ENCODE measurements at places on chromosomes 3 and 15.

DNA sequence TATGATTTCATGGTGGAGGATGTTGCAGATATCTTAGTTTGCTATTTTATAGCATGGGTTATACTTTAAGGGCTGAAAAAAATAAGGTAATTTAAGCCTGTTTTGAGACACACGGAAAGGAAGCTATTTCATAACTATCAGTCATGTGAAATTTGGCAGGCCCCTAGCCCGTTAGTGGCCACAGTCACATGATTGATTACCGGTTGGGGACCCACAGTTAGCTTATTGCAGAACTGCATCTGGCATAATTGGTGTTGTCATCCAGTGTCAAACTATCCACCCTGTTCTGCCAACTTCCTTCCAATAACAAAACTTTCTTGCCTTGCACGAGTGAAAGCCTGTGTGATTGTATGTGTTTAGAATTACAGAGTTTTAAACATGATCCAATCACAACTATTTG lies 35.2 kb downstream of the FNDC3B start:
- DNase-seq, result no peak

DNA sequence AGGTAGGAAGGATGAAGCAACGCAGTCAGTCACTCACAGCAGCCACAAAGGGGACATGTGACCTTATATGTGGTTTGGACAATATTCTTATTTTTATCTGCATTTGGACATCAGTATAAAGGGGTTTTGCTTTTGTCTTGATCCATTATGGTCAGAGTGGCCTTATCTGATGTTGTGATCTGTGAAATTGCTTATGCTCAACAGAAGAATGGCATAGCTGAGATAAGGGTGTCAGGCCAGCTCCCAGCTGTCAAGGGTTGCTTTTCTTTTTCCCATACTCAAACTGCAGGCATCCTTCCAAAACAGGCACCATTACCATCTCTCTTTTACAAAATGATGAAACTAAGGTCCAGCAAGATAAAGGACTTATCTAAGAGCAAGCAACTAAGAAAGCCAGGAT lies 28.1 kb downstream of the DCLK3 start:
- no peak for DNase-seq

DNA sequence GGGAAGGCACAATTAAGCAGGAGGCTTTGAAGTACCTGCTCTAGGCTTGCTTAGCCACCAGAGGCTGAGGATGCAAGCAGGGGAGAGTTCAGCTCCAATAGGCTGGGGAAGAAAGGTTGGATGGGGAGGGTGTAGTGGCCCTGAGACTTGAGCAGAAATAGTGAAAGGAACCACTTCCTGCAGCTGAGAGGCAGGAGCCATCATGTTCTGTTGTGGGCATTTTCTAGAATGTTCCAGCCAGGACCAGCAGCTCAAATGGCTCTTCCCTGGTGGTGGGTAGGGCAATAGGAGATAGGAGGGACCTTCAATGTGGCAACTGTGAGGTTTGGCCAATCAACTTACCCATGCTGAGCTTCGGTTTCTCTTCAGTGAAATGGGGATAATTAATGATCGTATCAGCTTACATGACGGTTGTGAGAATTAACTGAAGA lies 79.1 kb upstream of the CGNL1 start:
- no peak for DNase-seq

DNA sequence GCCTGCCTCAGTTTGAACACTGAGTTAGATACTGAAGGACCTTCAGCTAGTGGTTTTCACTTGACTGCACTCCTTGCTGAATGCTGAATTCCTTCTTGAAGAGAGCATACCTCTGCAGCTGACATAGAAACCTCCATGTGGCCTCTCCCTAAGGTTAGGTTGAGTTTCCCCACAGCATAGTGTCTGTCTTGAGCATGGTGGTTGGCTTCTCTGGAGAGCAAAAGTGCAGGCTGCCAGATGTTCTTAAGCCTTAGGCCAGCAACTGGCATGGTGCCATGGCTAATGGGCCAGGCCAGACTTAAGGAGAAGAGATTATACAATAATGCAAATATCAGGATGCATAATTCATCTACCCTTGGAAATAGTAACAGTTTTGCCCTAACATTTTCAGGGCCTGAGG lies 545.6 kb upstream of the ZNF385D start:
- no peak for DNase-seq

GRCh38 chr15:44736181-44736765 lies at the start of gene TRIM69:
Gene TRIM69, plus strand, starts transcription at chr15:44736528. Its CDS starts 177 bp downstream, at chr15:44736705.
- no peak for DNase-seq

DNA sequence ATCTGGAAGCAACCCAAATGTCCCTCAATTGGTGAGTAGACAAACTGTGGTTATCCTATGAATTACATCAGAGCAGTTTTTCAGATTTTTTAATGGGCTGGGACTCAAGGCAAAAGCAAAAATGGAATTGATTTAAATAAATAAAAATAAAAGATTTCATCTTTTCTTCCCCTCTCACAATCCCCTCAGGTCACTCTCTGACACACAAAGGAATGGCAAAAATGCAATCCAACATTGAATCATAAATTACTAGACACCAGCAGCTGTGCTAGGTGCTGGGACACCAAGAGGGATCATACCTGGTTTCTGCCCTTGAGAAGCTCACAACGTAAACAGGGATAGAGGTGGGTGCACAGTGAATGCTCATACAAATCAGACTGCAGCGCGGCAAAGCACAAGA lies 58.8 kb downstream of the CPN2 start:
- no peak for DNase-seq

DNA sequence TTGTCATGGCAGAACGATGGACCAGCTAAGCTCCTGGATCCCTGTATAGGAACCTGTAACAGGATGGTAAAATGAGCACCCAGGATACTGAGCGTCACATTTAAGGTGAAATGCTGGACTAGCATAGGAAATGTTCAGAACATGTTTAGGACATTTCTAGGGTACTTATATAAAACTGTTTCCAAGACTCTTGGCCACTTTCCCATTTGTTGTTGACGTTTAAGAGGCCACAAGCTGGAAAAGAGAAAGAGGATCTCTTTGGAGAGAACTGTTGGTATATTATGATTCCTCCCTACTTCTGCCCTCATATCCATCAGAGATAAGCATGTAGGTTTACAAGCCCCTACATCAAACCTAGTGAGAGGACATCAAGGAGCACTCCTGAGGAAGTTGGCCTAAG lies 57.5 kb downstream of the SCN11A start:
- DNase-seq, result no peak

GRCh38 chr15:49101536-49101935 lies 53.9 kb downstream of the COPS2 start:
- DNase-seq, result no peak

DNA sequence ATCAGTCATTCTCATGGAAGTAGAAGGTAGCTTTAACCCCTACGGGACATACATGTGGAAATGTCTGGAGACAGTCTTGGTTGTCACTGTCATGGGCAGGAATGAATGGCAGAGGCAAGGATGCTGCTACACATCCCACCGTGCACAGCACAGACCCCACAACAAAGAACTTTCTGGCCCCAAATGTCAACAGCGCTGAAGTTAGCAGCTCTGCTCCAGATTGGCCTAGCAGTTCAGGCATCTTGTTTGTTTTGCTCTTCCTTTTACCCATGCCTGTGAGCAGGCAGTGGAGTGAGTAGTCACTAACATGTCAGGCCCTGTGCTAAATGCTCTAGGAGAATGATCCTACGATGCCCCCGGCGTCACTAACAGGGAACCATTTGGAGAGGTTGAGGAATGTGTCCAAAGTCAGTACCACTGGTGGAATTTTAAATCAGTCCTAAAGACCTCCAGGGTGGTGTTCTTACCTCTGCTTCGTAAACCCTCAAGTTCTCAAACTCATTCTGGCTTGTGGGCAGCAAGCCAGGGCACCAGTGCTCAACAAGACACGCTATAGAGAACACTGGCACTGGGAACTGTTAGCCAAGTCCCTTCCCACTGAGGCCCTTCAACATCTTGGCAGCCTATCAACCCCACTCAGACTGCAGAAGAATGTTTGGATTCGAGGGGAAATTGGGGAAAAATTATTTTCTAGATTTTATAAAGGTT lies 142.2 kb downstream of the FOXP1 start:
- no peak for DNase-seq

DNA sequence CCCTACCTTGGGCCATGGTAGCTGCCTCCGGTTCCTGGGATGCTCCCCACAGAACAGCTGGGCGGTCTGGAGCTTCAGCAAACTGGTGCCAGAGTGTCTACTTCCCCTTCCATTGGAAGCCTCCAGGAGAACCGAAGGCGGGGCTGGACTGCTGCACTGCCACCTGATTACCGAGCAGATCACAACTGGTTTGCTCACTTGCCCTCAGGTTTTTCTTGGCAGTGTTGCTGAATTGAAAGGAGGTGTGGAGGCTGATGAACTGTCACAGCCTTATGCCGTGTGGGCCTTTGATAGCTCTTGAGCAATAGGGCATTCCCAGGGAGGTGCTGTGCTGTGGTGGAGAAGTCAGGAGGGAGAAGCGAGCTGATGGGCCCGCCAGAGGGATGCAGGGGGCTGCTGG lies at the start of gene TGM5:
Gene TGM5 (minus strand): TSS at position 95 of the 400 bp plus-strand sequence. CDS start 79 bp downstream, at position 16.
- DNase-seq, result no peak

GRCh38 chr15:48076454-48076853 lies 44.3 kb upstream of the SLC24A5 start:
- no peak for DNase-seq

- DNase-seq, result no peak
Measured at GRCh38 chr3:67292356-67293121, 294.4 kb downstream of the KBTBD8 start.

DNA sequence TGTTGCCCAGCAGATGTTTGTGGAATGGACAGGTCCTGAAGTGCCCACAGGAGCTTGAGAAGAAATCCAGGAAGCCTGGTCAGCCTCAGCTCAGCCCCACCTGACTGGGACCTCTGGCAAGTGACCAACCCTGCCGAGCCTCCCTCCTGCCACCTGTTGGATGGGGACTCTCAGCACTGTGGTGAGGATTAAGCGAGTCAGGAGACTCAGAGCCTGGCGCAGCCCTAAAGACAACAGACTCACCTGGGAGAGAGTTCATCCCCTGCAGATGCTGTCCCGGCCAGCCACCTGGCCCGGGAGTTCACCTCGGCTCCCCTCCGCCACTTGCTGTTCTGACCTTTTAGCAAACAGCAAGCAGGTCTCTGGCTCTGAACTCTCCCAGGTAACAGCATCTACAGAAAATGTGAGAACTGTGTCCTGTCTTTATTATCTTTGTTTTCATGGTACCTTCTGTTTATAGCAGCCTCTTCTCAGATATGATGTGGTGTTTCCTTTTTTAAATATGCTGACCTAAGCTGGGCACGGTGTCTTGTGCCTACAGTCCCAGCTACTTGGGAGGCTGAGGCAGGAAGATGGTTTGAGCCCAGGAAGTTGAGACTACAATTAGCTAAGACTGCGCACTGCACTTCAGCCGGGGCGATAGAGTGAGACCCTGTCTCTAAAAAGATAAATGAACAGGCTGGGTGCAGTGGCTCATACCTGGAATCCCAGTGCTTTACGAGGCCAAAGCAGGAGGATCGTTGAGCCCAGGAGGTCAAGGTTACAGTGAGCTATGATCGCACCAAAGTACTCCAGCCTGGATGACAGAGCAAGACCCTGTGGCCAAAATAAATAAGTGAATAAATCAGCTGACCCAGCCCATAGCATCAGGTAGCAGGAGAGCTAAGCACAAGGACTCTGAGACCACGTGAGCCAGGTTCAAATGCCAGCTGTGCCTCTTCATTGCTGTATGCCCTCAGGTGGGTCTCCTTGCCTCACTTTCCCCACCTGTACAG lies 32.4 kb upstream of the SLC6A6 start:
- DNase-seq, result peak; percentile 92

- no peak for DNase-seq
Measured at GRCh38 chr3:43477600-43477999, 144.2 kb downstream of the ANO10 start.

GRCh38 chr3:95334461-95334860 lies 1271.6 kb downstream of the NSUN3 start:
- no peak for DNase-seq

- no peak for DNase-seq
Measured at GRCh38 chr3:124813541-124813940, 73.6 kb downstream of the ITGB5 start.

GRCh38 chr3:48738926-48739616 lies 22.1 kb upstream of the IP6K2 start:
- no peak for DNase-seq

- DNase-seq, result no peak
Measured at GRCh38 chr15:68375191-68375631, 56.8 kb downstream of the ITGA11 start.

DNA sequence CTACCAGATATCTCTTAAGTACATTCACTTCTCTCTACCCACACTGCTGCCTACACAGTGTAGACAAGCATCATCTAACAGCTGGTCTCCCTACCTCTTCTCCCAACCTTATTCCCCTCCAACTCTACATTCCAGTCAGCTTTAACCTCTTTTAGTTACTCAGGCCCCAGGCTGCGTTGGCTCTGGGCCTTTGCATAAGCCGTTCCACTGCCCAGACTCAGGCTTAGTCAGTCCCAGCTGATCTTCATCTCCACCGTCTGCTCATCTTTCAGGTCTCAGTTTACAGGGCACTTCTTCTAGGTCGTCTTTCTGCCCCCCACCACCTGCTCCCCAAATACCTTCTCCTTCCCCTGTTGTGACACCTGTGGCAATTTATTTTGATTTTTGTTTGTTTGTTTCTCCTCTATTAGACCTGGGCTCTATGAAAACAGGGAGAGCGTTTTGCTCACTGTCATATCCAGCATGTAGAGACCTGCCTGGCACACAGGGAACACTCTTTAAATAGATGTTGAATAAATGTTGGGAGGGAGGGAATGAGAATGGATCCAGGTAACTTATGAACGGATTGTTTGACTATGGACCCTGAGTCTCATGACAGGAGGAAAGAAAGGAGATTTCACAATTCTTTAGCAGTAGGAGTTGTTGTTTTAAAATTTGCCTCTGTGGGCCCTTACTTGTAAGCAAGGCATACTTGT lies 11.1 kb downstream of the SLC27A2 start:
- peak; percentile 25 for DNase-seq

DNA sequence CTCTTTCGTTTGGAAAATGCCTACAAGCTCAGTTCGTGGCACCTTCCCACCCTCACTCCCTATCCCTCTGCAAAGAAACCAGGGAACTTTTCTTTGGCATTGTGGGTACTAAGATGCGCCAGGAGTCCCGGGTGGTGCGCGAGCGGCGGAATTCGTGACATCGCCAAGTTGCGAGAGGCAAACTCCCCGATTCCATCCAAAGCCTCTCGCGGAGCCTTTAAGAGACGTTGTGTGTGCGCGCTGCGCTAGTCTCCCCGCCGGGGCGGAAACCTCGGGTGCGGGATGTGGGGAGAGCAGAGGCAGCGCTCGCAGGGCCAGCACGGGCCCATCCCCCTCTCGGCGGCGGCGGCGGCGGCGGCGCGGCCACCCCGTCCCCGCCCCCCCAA lies 443 bp upstream of the NR2F2 start:
- DNase-seq, result no peak

GRCh38 chr3:1798711-1799405 lies 299.8 kb upstream of the CNTN4 start:
- no peak for DNase-seq

- no peak for DNase-seq
Measured at GRCh38 chr15:98612490-98613110, 35.7 kb upstream of the IGF1R start.

- DNase-seq, result peak; percentile 72
Measured at GRCh38 chr15:64521726-64522164, 61.4 kb downstream of the ZNF609 start.

- peak; percentile 66 for DNase-seq
Measured at GRCh38 chr3:106609666-106610301, 741.0 kb upstream of the CBLB start.

GRCh38 chr3:154334973-154335420 lies 10.7 kb upstream of the DHX36 start:
- no peak for DNase-seq

GRCh38 chr15:80169768-80170357 lies 17.1 kb downstream of the FAH start:
- DNase-seq, result no peak

- no peak for DNase-seq
Measured at GRCh38 chr15:66682865-66683264, 19.2 kb upstream of the SMAD6 start.

GRCh38 chr15:61951949-61952348 lies 108.3 kb downstream of the VPS13C start:
- DNase-seq, result no peak
